ENCODE measurements at places on chromosomes 11 and 22.

GRCh38 chr11:57116654-57117053 lies 65.1 kb upstream of the LRRC55 start:
- no peak for DNase-seq

GRCh38 chr11:8604078-8604723 lies 10.2 kb upstream of the STK33 start:
- no peak for DNase-seq

GRCh38 chr11:12687740-12688139 lies 13.5 kb downstream of the TEAD1 start:
- no peak for DNase-seq

GRCh38 chr11:131041331-131042040 lies 125.2 kb upstream of the SNX19 start:
- DNase-seq: no peak

GRCh38 chr11:46900091-46900746 lies 18.1 kb downstream of the LRP4 start:
- DNase-seq: no peak

- no peak for DNase-seq
These were observed 86.2 kb downstream of the BTBD10 start for GRCh38 chr11:13376838-13377237.

GRCh38 chr11:4539603-4540219 lies 5.3 kb upstream of the OR52M1 start:
- DNase-seq: peak; percentile 50

DNA sequence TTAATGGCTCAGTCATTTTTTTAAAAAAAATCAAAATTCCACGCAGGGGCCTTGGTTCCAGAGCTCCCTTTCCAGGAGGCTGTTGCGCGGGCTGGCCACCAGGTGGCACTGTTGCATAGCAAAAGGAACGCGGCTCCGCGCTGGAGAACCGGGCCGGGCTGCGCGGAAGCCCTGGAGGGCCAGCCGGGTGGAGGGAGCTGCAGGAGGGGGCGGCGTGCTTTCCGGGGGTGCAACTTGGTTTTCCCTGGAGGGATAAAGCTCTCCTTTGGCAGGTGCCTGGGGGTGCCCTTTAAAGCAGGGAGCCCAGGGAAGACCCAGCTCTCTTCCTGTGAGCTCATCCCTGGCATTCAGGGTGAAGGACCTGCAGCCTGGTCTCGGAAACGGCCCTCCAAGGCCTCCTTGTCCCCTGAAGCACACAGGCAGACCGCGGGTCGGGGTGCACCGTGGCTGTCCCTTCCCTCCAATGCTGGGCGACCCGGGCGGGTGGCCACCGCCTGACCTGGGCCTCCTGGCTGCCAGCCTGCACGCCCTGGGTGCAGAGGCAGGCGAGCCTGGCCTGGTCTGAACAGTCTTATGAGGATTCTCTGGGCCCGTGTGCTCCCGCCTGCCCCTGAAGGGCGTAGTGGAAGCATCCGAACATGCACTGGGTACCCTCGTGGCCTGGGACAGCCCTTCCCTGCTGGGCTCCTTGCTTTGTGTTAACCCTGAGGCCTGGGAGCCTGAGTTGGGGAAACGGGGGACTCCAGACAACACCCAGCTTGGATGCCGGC lies 23.4 kb downstream of the KRTAP5-5 start:
- DNase-seq: peak; percentile 84

DNA sequence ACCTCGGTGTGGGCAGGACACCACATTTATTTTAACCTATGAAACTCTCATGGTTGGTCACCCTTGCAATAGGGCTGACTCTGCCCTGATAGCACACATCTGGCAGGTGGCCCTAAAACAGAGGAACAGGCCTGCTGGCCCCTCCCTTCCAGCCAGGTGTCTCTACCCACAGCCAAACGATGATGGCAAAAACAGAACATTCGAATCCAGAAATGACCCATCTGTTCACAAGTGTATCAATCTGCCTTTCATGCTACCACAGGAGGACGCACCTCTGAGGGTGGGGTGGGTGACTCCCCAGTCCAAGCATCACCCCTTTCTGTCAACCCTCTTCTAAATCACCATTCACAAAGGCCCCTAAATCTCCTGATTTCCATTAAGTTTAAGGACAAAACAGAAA lies 118.1 kb downstream of the ETS1 start:
- no peak for DNase-seq

DNA sequence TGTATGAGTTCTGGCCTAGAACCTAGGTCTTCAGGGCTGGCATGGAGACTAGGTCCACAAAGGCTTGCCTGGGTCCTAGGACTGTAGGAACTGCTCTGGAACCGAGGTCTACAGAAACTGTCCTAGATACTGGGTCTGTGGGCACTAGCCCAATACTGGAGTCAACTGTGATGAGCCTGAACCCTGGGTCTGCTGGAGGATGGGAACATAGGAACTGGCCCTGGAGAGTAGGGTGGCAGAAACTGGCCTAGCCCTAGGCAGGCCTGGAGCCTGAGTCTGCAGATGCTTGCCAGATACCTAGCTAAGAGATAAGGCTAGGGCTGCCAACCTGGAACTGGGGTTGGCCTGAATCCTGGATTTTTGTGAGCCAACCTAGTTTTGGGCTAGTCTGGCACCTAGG lies 19.2 kb upstream of the GLYATL2 start:
- DNase-seq: no peak

DNA sequence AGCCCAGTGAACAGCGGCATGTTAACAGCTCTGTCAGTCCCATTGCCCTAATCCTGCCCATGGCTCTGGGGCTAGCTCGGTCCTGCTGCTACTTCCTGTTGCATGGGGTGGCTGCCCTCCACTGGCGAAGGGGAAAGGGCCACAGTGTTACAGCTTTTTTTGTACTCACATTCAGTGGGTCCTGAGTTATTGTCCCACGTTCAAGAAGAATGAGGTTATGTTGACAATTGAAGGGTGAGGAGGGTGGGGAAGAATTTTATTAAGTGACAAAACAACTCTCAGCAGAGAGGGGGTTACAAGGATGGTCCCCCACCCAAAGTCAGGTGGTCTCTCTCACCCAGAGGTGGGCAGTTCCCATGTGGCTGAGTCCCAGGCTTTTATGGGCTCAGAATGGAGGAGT lies 17.7 kb upstream of the MS4A7 start:
- no peak for DNase-seq

DNA sequence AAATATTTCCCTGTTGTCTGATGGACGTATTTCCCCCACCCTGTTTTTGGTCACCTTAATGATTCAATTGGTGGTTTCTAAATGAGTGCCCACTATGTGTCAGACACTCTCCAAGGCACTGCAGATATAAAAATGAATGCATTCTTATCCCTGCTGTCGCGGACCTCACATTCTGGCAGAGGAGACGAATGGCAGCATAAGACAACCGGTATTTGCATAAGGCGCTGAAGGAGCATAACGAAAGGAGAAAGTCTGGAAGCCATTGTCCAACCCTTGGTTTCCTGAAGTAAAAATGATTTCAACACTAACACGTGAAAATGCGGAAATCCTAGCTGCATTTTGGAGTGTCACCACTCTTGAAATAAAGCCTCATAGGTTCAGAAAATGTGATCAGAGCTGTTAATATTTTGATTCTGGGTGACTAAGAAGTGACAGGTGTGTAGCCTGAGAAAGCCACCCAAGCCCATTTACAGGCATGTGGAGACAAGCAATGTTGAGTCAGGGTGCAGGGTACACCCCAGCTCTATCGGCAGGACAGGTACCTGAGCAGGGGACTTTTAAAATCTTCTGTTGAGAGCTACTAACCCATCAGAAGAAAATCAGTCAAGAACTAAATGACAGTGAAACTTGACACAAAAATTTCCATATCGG lies 10.1 kb upstream of the GAB2 start:
- DNase-seq: no peak

- no peak for DNase-seq
These were observed 1.6 kb downstream of the SLC22A24 start for GRCh38 chr11:63142459-63142858.

GRCh38 chr11:57148621-57149020 lies 33.1 kb upstream of the LRRC55 start:
- no peak for DNase-seq

DNA sequence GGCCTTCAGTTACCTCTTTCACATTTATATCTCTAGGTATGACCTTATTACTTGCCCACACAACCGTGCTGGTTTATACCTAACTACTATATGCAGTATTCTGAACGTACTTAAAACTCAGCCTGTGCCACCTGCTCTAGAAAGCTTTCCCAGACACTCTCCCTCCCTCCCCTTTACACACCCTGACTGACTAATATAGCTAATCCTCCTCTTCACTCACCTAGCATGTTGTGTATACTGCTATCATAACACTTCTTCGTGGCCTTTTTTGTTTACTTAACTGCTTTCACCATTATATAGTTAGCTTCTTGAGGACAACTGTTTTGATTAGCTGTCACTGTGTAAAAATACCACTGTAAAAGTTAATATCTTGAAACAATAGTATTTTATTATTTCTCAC lies 23.5 kb downstream of the RNF214 start:
- DNase-seq: no peak

GRCh38 chr11:18650859-18651557 lies 16.9 kb upstream of the SPTY2D1 start:
- DNase-seq: no peak

DNA sequence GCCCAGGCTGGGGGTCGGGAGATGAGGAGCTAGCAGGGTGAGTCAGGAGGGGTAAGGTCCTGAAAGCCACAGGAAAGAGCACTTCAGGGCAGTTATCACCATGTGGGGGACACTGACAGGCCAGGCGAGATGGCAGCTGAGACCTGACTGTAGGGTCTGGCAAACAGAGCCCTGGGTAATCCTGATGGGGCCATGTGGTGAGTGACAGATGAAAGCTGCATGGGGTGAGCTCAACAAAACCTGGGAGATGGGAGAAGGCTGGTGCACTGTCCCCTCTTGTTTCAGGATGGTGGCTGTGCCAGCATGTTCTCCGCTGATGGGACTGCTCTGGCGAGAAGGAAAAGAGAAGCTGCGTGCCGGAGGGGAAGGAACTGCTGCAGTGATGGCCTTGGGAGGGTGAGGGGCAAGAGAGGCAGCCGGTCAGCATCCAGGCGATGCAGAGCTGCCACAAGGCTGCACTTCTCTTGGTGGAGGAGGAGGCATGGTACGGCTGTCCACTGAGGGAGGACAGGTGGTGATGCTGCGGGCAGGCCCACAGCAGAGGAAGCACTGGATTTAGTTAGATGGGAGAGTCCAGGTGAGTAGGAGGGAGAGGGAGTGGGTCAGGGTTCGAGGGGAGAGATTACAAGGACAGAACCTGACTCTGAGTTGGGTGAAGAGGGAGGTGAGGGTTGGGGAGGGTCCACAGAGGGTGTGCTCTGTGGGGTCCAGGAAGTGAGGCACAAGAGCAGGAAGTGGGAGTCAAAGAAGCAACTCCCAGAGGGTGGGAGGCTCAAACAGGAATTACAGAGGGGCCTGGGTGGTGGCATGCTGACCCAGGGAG lies 3.8 kb downstream of the TOP3B start:
- peak; percentile 16 for DNase-seq

GRCh38 chr11:22559416-22559815 lies 66.2 kb downstream of the FANCF start:
- DNase-seq: no peak

GRCh38 chr22:44862981-44863860 lies 110.8 kb downstream of the ARHGAP8 start:
- DNase-seq: no peak

DNA sequence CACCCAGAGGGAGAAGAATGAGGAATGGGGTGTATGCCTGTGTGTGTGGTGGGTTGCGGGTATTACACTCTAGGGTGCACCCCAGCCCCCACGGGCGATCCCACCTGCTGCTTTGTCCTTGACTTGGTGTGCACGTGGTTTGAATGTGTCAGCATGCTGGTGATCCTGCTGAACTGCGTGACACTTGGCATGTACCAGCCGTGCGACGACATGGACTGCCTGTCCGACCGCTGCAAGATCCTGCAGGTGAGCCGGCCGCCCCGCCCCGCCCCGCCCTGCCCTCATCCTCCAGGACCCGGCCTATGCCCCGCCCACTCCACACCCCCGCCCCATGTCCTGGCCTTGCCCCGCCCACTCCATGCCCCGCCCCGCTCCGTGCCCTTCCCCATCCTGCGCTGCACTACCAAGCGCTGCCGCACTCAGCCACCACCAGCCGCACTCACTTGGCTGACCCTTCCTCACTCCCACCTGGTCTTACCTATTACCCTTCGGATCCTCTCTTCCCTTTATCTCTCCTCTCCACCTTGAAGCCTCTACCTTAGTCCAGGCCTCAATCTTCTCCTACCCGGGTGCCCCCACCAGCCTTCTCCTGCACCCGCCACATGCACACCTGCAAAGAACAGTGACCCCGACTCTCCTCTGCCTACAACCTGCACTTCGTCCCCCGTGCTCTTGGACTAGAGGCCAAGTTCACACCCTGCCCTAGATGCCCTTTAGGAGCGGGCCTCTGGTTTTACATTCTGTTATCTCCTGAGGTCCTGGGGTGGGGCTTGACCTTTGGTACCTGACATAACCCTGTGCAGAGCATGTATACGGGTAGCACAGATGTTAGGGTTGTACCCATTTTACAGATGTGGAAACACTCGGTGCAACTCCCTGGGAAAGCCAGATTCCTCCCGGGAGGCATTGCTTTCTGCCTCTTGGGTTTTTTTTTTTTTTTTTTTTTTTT lies 27.7 kb downstream of the CACNA1I start:
- peak; percentile 74 for DNase-seq

- peak; percentile 49 for DNase-seq
These were observed 1.1 kb upstream of the FBXO7 start for GRCh38 chr22:32473388-32473952.

- no peak for DNase-seq
These were observed 761 bp upstream of the NXF1 start for GRCh38 chr11:62805961-62806441.

- no peak for DNase-seq
These were observed 1.0 kb upstream of the RELA start for GRCh38 chr11:65663639-65664200.

DNA sequence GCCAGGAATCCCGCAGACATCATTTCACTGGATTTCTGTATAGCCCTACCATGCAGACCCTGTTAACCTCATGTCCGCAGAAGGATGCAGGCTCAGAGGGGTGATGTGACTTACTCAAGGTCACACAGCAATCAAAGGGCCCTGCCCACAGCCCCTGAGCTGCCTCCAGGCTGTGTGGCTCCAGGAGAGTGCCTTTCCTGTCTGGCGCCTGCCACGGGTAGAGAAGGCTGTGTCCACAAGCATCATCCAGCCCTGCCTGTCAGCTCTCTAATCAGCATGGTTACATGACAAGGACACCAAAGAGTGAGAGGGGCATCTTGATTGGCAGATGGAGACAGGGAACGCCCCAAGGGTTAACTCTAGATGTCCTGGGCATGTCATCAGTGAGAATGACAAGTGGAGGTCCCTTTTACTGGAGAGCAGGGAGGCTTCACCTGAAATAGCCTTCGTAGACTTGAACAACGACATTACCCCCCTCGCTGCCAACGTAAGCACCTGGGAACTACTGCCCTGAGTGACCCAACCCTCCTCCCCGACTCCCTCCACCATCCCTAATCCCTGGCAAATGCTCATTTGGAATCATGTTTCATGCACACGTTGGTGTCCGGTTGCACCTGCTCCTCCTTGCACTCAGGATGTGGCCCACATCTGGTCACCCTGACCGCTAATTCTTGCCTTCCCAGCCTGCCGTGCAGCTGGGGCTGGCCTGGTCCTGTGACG lies 6.9 kb downstream of the FGF19 start:
- no peak for DNase-seq

All from activated T-cell treated with anti-CD3 and anti-CD28 coated beads, Interleukin-2, amount 50 U/mL, for 1 hour (primary cell).